ELF-1 (cell line): ENCODE measurements at places on chromosomes 2 and 18.

DNA sequence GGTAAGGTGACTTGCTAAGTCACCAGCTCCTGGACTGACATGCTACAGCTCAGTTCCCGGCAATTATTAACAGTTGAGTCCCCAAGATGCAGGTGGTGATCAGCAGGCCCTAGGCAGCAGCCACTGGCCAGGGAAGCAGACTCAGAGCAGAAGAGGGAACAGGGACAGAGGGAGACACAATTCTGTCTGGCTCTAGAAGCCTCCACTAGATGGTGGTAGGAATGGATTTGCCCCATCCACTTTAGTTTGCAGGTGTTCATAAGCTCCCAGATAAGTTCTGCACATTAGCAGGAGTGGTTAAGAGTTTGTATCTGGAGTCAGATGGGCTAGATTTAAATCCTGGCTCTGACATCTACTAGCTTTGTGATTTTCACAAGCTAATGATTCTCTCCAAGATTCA lies 25.5 kb upstream of the SLC1A4 start:
- DNase-seq, result no peak

DNA sequence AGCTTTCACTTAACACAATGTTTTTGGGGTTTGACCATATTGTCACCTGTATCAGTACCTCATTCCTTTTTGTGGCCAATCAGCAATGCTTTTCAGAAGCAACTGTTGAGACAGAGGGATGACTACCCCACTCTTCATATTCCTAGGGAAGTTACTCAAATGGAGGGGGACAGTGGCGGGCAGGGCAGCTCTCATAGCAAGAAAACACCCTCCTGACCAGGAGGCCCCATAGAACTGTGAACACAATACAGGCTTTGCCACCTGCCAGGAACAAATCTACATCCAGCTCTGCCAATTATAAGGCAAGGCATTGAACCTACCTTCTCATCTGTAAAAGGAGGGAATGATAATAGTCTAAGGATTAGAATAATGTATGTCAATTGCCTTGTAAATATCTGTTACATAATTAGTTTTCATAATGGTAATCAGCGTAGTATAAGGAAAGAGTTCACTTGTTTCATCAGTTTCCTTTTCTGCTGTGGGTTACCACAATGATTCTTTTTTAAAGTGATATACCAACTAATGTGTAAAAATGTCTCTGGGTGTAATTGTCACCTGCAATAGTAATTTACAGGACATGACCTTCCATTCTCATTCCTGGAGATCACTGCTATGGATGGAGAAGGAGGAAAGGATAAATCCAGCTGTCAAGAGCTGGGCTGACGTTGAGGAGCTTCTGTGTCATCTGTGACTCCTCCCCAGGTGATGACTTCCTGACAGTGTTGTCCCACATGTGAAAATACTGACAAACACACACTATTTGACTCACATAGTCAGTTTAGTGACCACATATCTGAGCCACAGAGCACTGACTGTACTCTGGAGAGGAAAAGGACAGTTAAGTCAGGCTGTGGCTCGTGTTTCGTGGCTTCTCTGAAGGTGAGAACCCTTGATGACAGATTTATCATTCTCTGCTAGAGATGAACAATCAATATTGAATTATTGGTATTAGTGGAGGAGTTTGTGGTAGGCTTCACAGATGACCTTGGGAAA lies 13.5 kb downstream of the ALPK2 start:
- no peak for DNase-seq

DNA sequence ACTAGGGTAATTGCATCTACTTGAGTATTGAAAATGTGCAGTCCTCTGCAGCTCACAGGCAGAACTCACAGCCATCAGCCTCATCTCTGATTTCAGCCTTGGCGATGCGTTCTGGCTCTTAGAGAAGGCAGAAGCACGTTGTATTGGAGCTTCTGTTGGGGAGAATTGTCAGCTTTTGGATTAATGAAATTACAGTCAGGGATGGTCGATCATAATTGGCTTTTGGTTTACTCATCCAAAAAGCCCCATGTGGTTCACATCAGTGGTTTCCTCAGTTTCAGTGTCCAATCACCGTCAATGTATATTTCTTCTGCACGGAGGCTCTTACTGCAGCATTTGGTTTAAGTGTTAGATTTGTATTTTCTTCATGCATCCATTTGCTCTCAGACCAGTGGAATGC lies 218.5 kb upstream of the SOX11 start:
- DNase-seq, result no peak

GRCh38 chr2:119311371-119311770 lies 55.3 kb downstream of the C2orf76 start:
- DNase-seq, result peak; percentile 83

GRCh38 chr18:48908916-48909315 lies 41.8 kb downstream of the SMAD7 start:
- DNase-seq, result no peak

DNA sequence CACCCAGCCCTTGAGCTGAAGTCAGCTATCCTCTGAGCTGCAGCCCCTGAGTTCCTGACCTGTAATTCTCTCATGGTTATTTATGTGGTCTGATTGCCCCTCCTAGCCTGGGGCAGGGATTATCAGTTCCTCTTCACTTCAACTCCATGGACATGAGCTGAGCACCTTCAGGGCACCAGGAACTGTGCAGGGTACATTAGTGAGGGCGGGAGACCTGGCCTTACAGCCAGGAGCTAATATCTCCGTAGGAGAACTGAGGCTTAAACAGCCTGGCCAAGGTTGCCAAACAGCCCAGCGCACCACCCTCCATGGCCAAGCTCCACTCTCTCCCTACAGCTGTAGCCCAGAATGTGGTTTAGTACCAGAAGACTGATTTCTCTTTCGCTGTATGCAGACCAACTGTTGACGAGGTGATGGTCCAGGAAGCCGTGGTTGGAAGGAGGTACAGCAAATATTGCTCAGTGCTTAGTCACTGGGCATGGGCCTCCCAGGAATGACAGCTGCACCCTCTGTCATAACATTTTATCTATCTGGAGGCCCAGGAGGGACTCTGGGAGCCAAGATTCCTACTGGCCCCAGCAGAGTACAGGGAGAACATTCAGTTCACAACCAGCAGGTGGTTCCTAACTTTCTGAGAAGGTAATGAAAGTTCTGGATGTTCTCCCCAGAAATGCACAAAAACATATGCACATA lies 228.7 kb upstream of the SIX2 start:
- DNase-seq, result no peak

GRCh38 chr2:239814116-239814860 lies 210.9 kb downstream of the NDUFA10 start:
- no peak for DNase-seq

DNA sequence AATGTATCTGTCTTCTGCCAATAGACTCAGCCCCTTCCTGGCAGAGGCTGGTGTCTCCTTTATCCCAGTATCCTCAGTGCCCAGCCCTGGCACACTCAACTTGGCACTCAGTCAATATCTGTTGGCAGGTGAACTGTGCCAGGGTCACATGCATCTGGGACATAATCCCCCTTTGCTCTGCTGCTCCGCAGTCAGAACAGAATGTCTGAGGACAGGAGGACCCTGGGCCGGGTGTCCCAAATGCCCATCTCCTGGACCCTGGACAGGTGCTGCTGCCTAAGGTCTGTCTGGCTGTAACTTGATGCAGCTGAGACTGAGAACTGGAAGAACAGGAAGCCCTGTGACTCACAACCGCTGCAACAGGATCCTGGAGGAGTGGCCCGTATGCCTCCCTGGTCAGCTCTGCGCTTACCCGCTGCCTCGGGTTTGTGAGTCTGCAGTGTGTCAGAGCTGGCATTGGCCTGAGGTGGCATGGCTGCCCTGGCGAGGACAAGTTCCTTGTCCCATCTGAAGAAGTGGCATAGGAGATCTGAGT lies 11.4 kb downstream of the HK2 start:
- DNase-seq, result peak; percentile 80

DNA sequence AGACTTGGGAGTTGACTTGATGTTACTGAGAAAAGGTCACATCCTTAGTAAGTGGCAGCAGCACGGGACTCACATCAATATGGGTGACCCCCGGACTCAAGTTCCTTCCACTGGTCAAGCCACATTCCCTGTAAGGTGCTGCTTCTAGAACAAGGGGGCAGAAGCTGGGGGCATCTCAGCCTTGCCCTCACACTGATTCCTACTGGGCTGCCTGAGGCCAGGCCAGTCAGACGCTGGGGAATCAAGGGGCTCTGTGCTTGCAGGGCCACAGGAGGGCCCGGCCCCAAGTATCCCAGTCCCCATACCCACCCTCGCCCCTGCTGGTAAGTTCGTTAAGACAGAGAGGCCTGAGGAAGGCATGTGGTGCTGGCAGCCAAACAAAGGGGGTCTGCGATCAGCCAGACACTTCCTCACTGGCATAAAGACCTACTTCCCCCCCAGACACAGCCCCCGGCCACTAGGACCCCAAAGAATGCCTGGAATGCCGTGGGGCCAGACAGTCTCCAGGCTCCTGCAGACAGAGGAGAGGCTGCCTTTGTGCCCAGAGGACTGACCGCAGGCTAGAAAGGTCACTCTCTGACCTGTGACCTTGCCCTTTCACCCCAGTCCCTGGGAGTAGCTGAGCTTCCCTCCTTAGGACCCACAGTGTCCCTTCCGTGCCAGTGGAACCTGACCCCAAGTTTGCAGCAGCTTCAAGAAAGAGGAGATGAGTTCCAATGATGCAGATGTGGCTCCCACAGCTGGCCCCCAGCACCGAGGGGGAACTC lies 83.6 kb downstream of the HS1BP3 start:
- DNase-seq, result peak; percentile 96

- DNase-seq, result no peak
Measured at GRCh38 chr2:72454189-72454588, 306.5 kb upstream of the CYP26B1 start.

DNA sequence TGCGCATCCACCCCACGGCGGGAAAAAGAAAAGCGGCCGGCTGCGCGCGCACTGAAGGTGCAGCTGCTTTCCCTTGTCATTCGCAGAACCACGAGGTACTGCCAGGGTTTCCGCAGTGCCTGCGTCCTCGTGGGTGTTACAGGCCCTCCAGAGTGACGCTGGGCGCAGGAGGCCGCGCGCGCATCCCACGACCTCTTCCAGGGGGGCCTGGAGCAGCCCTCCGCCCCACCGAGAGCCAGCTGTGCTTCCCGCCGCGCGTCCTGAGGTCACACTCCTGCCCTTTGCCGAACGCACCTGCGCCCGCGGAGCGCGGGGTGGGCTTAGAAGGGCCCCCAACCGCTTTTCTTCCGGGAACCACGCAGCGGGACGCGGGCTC lies 378 bp upstream of the IAH1 start:
- no peak for DNase-seq

GRCh38 chr2:238786379-238786778 lies 61.5 kb upstream of the TWIST2 start:
- DNase-seq, result no peak

- no peak for DNase-seq
Measured at GRCh38 chr2:63522950-63523349, 65.3 kb downstream of the WDPCP start.

DNA sequence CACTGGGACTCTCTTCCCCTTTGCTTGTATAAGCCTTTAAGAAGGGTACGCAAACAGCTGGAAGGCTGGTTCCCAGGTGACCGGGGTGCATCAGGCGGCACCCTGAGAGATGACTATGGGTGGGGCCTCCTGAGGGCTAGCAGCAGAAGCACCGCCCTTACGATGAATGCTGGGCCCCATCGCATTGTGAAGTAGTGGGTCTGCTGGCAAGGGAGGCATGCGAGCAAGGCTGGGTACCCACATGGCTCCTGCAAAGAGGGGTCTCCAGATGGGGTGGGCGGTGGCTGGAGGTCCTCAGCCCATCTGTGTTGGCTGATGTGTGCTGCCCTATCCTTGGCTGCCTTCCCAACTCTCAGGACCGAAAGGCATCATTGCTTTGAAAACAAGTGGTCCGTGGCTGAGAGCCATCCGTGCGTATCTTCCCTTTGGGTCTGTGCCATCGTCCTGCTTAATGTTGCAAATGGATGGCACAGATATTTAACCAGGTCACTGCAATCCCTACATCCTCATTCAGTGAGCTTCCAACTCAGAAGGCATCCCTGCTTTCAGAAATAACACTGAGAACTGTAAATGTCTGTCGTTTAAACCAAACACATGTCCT lies 83.5 kb upstream of the GPC1 start:
- no peak for DNase-seq

- peak; percentile 46 for DNase-seq
Measured at GRCh38 chr2:8994386-8994785, 9.1 kb downstream of the MBOAT2 start.

GRCh38 chr2:23698721-23699579 lies 228.0 kb downstream of the ATAD2B start:
- no peak for DNase-seq

- no peak for DNase-seq
Measured at GRCh38 chr2:133837441-133838094, 269.3 kb upstream of the NCKAP5 start.
